ENCODE measurements at places on chromosomes 4 and X.

GRCh38 chr4:56981795-56982201 is 3.1 kb downstream of the POLR2B start:
- DNase-seq: no peak

- no peak for DNase-seq
These were observed 82.1 kb downstream of the ALPK1 start for GRCh38 chr4:112379306-112379705.

DNA sequence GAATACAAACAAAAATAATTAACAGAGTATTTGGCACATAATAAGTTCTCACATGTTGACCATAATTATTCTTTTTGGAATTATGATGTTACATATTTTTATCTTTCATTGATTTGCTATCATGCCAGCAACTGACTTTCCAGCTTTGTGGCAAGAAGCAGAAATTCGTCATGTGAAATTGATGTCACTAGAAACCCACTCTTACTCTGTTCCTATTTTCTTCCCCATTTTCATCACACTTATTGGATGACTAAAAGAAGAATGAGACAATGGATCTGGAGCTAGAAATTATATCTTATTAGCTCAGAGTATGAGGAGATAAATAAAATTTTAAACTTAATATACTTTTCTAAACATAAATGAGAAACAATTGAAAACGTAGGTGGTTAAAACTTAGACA is 31.9 kb downstream of the EGF start:
- DNase-seq: no peak

DNA sequence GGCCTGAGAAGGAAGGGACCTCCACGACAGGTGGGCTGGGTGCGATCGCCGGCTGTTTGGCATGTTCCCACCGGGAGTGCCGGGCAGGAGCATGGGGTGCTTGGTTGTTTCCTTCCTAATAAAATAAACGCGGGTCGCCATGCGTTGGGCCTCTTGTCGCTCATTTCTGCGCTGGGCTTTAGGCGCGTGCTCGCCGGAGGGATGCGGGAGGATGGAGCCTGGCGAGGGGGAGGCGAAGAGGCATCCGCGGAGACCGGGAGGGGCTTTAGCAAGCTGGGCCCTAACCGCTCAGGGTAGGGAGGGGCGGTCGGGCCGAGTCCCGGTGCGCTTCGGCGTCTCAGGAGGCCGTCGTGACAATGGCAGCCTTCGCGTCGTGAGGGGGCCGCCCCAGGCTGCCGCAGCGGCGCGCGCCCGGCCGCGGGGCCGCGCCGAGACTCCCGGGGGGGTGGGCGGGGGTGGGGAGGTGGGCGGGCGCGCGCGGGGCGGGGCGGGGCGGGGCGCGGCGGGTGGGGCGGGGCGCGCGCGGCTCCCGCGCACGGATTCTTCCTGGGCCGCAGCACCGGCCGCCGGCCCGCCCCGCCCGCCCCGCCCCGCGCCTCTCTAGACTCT is 476 bp upstream of the GDI1 start:
- DNase-seq: no peak

DNA sequence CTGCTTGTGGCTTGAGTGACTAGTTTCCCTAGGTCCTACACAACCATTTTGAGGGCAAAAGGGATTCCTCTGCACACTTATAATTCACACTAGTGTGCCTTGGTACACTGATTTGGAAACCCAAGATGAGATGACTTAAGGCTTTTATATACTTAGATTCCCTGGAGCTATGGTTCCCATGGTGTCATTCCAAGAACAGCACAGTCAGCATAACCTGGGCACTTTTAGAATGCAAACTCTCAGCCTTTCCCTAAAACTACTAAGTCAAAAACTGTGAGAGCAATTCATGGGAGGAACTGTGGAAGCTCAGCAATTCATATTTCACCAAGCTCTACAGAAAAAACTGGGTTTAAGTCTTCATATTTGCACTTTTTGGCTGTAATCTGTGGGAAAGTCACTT is 38.0 kb upstream of the ZC4H2 start:
- no peak for DNase-seq

DNA sequence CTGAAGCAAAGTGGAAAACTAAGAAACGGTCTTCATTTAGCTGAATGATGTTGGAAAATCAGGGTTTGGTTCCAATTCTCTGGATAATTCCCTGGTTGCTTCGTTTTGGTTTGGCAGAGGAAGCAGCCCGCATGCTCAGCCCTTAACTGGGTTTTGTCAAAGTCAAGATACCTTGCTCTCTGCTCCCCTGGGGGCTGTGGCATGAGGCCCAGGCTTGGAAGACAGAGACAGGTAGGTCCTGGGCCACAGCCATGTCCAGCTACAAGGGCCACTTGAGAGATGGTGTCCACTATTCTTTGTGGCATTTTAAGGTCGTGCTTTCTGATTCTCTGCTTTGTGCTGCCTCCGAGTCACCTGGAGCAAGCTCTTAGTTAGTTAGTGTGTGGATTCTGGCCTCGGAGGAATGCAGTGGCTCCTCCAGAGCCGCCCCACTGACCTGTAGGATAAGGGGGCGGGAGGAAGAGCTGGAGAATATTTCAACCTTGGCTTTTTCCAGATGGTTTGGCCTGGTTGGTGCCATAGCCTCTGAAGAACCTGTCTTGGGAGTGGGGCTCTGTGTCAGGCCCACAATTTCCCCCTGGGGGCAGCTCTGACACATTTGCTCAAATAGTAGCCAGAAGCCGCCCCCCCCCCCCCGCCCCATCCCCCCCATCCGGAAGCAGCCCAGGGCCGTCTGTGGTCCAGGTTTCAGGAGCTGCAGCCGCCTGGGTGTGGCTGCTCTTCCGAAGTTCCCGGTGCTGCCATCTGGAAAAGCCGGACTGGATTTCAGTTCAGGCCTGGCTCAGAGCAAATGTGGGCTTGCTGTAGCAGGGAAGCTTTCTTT is 147.1 kb downstream of the NHS start:
- DNase-seq: no peak

GRCh38 chrX:144275367-144275766 is 391.5 kb downstream of the UBE2NL start:
- no peak for DNase-seq

- DNase-seq: no peak
These were observed 11.0 kb upstream of the DUSP9 start for GRCh38 chrX:153635788-153636668.

DNA sequence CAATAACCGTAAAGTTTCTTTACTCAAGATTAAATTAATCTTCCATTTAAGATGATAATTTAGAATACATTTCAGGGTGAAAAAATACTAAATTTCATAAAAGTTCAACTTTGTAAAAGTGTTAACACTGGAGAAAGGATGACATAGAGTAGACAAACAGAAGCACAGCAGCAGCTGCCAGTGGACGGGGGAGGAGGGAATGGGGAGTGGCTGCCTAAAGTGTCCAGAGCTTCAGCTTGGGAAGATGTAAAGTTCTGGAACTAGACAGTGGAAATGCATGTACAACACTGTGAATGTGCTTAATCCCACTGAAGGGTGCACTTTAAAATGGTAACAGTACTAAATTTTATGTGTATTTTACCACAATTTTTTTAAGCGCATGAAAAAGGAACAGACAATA is 39.9 kb downstream of the RELL1 start:
- DNase-seq: no peak

GRCh38 chrX:11533199-11533651 is 132.5 kb downstream of the ARHGAP6 start:
- peak; percentile 44 for DNase-seq

DNA sequence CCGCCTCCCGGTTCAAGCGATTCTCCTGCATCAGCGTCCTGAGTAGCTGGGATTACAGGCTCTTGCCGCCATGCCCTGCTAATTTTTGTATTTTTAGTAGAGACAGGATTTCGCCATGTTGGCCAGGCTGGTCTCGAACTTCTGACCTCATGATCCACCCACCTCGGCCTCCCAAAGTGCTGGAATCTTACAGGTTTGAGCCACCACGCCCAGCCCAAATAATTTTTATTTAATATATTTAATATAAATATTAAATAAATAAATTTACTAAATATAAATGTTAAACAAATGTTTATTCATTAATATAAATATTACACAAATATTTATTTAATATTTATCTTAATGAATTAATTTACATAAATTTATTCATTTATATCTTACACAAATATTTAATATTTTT is 120.2 kb downstream of the SHOX start:
- no peak for DNase-seq

DNA sequence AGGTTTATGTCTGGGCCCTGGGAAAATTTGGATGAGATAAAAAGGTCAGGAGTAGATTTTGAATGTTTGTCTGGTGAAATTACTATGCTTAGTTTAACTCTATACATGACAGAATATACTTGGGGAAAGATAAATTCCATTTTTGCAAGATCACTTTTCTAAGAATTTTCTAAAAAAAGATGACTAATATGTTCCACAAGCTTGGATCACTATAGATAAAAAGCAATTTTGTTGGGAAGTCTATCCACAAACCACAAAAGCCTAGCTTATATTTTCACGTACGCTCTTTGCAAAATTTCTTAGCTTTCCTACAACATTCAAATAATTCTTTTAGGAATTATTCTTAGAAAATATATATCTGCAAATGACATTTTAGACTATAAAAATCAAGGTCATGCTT is 20.6 kb upstream of the COQ2 start:
- DNase-seq: no peak

Measured in BJ (cell line).